ENCODE measurements at places on chromosomes 11 and 22.
A peak's percentile ranks its signal among the peaks of the same experiment; 100 is the strongest.

DNA sequence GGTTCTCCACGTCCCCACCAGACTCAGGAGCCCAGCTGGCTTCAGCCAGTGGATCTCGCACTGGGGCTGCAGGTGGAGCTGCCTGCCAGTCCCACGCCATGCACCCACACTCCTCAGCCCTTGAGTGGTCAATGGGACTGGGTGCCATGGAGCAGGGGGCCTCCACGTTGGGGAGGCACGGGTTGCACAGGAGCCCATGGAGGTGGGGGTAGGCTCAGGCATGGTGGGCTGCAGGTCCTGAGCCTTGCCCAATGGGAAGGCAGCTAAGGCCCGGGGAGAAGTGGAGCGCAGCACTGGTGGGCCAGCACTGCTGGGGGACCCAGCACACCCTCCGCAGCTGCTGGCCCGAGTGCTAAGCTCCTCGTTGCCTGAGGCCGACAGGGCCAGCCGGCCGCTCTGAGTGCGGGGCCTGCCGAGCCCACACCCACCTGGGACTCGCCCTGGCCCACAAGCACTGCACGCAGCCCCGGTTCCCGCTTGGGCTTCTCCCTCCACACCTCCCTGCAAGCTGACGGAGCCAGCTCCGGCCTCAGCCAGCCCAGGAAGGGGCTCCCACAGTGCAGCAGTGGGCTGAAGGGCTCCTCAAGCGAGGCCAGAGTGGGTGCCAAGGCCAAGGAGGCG, 258.5 kb upstream of the PDGFD start:
- DNase-seq: no peak

DNA sequence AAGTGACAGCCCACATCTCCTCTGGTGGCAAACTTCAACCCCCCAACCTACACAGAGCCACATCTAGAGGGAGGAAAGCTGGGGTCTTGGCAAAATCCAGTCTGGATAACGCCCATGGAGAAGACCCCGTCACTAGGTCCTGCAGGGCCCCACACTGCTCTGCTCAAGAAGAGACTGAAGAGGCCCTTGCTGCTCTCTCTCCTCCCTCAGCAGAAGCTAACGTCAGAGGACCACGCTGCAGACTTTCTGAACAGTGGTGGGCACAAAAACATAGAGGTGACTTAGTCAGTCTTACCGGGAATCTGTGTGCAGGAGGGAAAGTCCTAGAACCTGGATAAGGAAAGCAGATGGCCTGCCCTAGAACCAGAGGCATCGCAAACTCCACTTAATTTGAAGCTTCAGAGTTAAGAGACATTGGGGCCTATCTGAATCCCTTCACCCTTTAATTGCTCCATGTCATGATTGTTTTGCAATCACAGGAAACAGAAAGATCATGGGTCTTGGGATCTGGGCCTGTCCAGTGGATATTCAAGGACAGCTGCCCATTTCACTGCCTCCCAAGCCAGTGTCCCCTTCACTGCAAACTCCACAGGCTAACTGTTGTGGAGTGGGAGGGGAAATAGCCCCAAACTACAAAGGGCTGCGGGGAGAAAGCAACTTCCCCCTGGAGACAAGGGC, 1.7 kb downstream of the DKK3 start:
- DNase-seq: no peak

GRCh38 chr22:43098356-43098755, 9.2 kb upstream of the TTLL1 start:
- no peak for DNase-seq

DNA sequence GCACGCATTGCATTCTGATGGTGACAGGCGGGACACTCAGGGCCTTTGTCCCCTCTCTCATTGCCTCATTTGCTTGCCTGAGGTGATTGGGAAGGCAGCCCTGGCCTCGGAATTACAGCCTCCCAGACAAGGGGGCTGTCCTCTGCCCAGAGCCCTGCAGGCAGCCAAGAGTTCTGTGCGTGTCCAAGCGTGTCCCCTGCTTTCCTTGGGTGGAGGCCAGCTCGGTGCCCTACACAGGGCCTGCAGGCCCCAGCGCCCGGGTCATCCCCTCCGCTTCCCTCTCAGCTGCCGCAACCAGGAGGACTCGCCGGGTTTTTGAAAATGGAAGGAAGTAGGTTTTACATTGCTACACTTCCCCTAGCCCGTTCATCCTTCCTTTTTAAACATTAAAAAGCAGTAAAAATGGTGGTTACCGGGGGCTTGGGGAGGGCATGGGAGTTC, 1.9 kb downstream of the GRAMD4 start:
- DNase-seq: no peak

- no peak for DNase-seq
These were observed 5.7 kb downstream of the IGSF22 start for GRCh38 chr11:18720091-18720807.

GRCh38 chr11:1570896-1571759, 943 bp downstream of the DUSP8 start:
- peak; percentile 9 for DNase-seq

DNA sequence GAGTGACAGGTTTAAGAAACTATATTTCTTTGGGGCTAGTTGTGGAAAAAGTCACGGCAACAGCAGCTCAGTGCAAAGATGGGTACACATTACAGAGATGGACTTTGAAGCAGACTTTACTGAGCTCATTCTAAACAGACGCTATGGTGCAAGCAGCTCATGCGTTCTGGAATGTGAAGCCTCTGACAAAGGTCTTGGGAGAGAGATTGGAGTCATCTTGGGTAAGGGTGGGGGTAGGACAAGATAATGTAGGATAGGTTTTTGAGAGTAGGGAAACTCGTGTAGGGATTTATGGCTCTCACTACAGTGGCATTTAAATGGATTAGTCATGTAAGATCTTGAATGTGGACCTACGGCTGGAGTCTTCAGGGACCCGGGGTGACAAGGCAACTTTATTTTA, 36.2 kb upstream of the CLMP start:
- no peak for DNase-seq

- no peak for DNase-seq
These were observed 315.0 kb downstream of the JRKL start for GRCh38 chr11:96704847-96705246.

DNA sequence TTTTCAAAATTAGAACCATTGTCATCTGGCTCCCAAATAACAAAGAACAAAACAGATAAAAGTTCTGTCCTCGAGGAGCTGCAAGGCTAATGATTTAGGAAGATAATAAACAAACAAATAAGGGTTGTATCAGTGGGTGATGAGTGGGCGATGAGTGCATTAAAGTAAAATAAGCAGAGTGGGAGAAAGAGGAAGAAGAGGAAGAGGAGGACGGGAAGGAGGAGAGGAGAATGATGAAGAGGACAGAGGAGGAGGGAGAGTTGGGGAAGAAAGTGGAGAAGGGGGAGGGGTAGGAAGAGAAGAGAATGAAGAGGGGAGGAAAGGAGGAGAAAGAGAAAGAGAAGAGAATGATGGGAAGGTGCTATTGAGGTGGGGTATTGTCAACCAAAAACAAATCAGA, 33.4 kb upstream of the ISX start:
- DNase-seq: no peak

DNA sequence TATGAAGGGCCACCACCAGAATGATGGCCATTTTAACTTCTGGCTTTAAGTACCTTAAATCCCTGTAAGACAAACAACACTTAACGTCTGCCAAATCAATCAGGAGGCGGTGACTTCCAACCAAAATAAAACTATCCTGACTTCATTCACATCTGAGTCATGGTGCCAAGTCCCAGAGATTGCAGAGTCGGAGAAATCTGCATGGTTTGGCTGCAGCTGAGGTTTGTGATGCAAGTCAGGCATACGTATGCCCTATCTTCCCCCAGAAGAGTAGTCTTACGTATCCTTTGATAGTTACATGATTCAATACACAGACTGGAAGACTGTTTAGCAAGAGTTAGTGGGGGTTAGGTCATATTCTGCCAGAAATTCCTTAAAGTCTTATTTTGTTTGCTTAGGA, 1.7 kb upstream of the GAB2 start:
- DNase-seq: no peak

- no peak for DNase-seq
These were observed 129.5 kb upstream of the OPCML start for GRCh38 chr11:133661846-133662245.

GRCh38 chr22:35065796-35066218, at the start of gene ISX:
TSS of gene ISX (plus strand) at chr22:35066158. CDS start at chr22:35067088, 930 bp downstream.
- no peak for DNase-seq

- peak; percentile 80 for DNase-seq
These were observed at the start of gene TEAD1 for GRCh38 chr11:12673924-12674570. TSS of gene TEAD1 (plus strand) at chr11:12674421.

- no peak for DNase-seq
These were observed 20.2 kb downstream of the BARX2 start for GRCh38 chr11:129395883-129396282.

GRCh38 chr11:60989093-60989650, 17.7 kb downstream of the CD6 start:
- no peak for DNase-seq

GRCh38 chr11:12090061-12090591, 20.3 kb upstream of the MICAL2 start:
- no peak for DNase-seq

- no peak for DNase-seq
These were observed 5.4 kb upstream of the TTC36 start for GRCh38 chr11:118521892-118522311.

GRCh38 chr11:94658386-94658785, 91.2 kb downstream of the PIWIL4 start:
- no peak for DNase-seq

- DNase-seq: no peak
These were observed 1.9 kb upstream of the TYR start for GRCh38 chr11:89175796-89176195.

DNA sequence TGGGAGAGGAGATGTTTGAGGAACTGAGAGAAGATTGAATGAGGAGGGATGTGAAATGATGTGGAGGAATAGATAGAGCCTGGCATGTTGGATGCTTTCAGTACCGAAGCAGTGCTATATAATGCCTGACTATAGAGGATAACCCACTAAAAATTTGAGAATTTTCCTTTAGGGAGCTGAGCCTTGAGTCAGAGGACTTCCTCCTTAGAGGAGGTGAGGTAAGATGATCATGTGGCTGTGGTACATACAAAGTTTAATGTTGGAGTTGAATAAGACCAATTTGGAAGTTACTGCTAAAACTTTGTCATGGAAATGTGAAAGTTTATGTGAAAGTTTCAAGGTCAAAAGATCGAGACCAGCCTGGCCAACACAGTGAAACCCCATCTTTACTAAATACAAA, 66.9 kb downstream of the YAP1 start:
- no peak for DNase-seq

Measured in activated CD4-positive, alpha-beta T cell treated with anti-CD3 and anti-CD28 coated beads for 1 hour (primary cell).